ENCODE measurements at places on chromosomes 16 and 17. TPM values are rescaled to one million over a fixed set of nuclear protein-coding genes. Genes with fewer than 3 reads are reported as not detected.

- DNase-seq = no peak
These were observed 34.3 kb downstream of the C17orf75 start for GRCh38 chr17:32307658-32308057.

The SYNGR3 gene
- 1.4 TPM for total RNA-seq

GRCh38 chr17:42431758-42432161 lies 8.7 kb upstream of the CAVIN1 start:
- peak; percentile 34 for DNase-seq

The PYY gene
- total RNA-seq = not detected

GRCh38 chr16:56347670-56348069 lies 77.7 kb downstream of the AMFR start:
- DNase-seq = no peak

The SPN gene
- total RNA-seq = not detected

DNA sequence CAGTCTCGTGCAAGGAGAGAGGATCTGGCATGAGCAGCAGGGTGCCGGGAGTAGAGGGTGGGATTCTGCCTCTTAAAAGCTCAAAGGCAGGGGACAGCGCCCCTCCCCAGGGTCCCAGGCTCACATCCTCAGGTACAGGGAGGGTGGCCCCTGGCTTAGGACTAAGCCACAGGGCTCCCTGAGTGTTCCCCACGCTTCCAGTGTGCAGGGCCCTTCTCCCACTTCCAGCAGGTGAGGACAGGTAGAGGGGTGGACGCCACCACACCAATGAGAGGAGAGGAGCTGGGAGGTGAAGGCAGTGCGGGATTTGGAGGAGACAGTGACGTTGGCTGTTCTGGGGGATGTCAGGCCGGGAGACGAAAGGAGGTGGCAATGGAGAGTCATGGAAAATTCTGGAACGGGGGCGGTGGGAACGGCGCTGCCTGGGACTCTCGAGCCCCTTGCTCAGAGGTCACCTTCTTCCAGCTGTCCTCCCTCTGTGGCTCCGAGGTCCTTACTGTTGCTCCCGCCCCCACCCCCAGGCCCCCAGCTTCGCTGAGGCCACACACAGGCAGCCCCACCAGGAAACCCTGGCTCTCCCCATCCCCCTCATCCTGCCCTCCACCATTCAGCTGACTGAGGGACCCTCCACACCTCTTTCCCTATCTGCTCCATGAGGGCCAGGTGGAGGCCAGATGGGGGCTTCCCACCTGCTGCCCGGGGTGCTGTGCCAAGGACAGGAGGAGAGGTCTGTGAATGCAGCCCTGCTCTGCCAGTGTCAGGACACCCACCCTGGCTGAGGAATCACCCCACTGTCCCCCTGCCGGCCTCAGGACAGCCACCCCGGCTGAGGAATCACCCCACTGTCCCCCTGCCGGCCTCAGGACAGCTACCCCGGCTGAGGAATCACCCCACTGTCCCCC lies 57.7 kb upstream of the ACSF3 start:
- no peak for DNase-seq

DNA sequence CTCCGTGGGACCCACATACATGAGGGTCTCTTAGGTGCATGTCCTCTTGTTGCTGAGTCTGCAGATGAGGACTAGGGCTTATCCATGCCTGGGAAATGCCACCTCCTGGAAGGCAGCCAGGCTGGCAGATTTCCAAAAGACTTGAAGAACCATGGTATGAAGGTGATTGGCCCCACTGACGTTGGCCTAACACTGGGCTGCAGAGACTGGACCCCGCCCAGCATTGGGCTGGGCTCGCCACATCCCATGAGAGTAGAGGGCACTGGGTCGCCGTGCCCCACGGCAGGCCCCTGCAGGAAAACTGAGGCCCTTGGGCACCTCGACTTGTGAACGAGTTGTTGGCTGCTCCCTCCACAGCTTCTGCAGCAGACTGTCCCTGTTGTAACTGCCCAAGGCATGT lies 38.2 kb upstream of the IL21R start:
- DNase-seq = no peak

DNA sequence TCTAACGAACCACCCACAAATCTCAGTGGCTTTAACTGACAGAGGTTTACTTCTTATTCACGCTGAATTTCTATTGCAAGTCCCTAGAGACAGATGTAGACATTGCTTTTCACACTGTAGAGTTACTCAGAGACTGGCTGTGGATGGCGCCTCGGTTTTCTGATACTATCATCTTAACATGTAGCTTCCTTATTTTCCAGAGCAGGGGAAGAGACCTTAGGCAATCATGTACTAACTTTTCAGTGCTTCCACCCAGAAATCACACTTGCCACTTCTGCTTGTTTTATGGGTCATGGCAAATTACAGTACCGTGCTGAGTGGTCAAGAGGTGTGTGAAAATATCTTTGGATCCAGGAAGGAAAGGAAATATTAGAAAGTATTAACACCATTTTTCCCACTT lies 65.4 kb downstream of the MAF start:
- DNase-seq = no peak

The RGS11 gene
- 1.2 TPM for total RNA-seq

The SEPTIN12 gene
- total RNA-seq = not detected

The FCSK gene
- 8.9 TPM for total RNA-seq

GRCh38 chr16:57976331-57976796 lies 5.4 kb upstream of the CNGB1 start:
- DNase-seq = peak; percentile 62

The SMIM5 gene
- total RNA-seq = not detected

- peak; percentile 23 for DNase-seq
These were observed 37.7 kb upstream of the TOB1 start for GRCh38 chr17:50903604-50904517.

All from fibroblast of the aortic adventitia (primary cell).